ENCODE measurements at places on chromosomes 3 and 15.

DNA sequence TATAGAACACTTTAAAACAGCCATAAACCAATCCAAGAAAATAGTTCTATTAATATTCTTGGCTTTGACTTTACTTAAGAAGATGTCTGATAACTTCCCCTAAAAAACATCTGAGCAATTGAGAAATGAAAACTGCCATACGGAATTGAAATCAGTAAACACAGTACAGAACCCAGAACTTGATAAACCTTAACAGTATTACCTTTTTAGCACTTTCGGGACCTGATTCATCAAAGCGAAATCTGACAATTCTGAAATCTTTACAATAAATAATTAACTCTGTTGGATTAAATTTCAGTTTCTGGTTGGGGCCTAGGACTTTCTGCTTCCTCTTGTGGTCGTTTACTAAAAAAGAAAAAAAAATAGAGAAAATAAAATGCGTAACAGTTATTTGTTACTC lies 17.3 kb downstream of the MTMR10 start:
- DNase-seq = no peak

- no peak for DNase-seq
Measured at GRCh38 chr3:169604118-169604517, 59.4 kb downstream of the MECOM start.

DNA sequence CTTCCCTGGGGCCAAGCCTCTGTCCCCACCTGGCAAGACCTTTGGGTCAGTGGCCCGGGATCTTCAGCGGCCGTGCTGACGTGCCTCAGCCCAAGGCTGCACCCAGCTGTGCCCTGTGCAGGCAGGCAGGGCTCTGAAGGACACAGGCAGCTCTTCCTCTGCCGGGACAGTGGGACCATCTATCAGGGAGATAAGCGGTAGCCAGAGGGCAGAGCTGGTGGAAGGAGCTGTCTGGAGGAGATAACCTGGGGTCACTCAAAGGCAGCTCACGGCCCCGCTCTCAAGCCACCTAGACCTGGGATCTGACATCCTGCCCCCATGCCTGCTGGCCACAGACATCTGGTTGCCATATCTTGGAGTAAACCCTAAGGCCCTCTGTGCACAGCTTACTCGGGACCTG lies 27.3 kb downstream of the DUSP7 start:
- no peak for DNase-seq

- peak; percentile 52 for DNase-seq
Measured at GRCh38 chr3:188049606-188050530, 104.1 kb upstream of the LPP start.

GRCh38 chr3:193865896-193866480 lies 270.0 kb upstream of the HES1 start:
- no peak for DNase-seq

DNA sequence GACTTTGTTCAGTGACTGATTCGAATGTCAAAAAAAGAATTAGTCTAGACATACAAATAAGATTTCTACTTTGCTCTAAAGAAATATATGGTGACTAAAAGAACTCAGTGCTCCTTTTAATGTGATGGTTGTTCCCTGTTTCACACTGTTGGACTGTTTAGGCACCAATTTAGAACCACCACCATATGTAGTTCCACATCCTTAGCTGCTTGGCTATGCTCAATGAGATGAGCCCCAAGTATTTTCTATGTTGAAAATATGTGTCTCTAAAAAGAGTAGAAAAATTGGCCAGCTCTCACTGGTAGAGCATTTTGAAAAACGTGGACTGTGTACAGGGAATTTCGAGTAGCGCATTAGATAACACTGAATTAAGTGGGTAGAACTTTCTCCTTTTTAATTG lies 167.3 kb downstream of the GOLIM4 start:
- DNase-seq = no peak

DNA sequence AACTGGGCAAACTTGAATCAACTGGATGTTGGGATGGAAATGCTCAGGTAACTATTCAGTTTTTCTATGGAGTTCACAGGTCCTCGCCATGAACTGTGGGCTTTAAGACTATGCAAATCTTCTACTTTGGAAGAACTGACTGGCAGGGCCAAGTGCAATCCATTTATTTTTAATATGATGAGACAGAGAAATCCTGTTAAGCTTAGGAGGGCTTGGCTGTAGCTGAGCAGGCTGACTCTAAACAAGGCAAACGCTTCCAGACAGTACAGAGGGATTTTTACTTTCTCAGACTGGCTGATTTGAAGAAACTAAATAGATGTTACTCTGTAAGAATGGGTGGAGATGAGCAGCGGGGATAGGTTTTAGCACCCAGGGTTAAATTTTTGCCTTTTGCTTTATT lies 194.2 kb upstream of the ICE2 start:
- no peak for DNase-seq

GRCh38 chr3:23501201-23501802 lies 298.2 kb downstream of the UBE2E2 start:
- DNase-seq = no peak

GRCh38 chr3:108305484-108306172 lies 9.3 kb downstream of the HHLA2 start:
- peak; percentile 17 for DNase-seq

DNA sequence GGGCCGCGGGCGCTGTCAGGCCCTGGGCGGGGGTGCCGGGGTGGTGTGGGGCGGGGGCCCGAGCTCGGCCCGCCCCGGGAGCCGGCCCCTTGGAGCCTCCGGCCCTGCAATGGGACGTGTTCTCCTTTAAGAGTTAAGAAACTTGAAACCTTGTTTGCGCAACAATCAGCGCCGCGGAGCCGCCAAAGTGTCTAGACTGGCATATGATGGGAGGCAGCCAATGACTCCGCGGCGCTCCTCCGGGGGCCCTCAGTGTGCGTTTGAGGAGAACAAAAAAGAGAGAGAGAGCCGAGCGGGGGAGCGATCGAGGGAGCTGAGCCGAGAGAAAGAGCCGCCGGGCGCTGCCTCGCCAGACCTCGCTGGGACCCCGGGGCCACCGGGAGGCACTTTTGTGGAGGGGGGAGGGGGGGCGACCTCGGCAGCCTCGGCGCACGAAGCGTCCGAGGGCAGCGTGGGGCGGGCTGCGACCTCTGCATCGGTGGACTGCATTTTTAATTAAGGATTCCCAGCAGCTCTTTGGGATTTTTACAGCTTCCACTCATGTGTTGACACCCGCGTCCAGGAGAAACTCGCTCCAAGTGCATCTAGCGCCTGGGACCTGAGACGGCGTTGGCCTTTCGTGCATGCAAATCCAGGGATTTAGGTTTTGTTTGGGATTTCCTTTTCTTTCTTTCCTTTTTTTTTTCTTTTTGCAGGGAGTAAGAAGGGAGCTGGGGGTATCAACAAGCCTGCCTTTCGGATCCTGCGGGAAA lies at the start of gene SMAD6:
Gene SMAD6, plus strand, starts transcription at position 202 of the 752 bp plus-strand sequence. CDS start 1,023 bp downstream, outside the sequence.
- peak; percentile 89 for DNase-seq

- DNase-seq = no peak
Measured at GRCh38 chr15:81608309-81608829, 234.4 kb upstream of the TMC3 start.

- DNase-seq = no peak
Measured at GRCh38 chr3:101898752-101899169, 49.4 kb downstream of the NFKBIZ start.

DNA sequence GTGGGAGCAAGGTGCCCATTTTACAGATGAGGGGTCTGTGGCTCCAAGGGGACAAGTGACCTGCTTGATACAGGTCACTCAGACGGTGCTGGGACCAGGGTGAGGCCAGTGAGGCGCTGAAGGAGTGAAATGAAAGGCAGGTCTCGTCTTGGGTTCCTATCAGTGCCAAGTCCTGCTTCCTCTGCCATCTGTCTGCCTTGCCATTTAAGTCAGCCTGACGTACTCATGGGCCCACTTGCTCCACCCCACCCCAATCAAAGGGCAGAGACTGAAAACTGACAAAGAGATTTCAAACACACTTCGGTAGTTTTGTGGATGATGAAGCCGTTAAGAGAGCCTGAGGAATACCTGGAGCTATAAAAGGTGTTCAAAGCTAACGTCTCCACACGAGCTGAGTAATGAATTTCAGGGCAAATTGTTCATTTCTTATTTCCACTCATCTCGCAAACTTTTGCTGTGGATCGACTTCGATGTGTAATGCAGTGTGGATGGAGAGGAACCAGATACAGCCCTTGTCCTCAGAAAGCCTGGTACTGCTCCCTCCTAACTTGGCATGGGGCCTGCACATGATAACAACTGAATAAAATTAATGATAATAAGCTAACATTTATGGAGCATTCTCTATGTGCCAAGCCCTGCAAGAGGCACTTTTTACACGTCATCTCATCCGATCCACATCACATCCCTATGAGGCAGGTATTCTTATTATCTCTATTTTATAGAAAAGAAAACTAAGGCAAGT lies 36.6 kb downstream of the ATP2B2 start:
- no peak for DNase-seq

GRCh38 chr3:175940881-175941280 lies 1081.7 kb downstream of the NAALADL2 start:
- DNase-seq = no peak

DNA sequence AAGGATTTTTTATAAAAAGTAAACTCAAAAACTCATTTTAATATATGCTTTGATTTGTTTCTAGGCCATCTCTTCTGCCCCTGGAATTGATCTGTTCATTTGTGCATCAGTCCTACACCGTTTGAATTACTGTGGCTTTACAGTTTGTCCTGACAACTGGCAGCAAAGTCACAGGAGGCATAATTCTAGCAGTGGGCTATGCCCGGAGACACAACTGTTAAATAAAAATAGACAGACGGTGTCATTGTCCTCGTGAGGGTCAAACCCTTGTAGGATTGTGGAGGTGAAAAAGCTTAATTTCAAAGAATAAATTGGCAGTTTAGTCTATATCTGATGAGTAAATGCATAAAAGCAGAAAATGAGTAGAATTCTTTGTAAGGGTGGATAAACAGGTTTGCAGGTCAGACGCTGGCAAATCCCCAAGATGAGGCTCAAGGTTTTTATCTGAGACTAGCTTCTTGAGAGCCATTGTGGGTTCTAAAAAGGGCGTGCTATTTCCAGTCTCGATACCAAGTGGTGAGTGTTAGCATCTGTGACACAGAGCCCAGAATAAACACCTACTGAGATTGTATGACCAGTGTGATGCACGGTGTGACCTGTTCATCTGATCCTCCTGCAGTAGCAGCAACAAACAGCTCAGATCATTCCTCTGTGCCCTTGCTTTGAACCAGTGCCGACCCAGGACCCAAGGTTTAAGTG lies 51.5 kb upstream of the SLCO3A1 start:
- DNase-seq = no peak

GRCh38 chr3:40381904-40382616 lies 4.9 kb upstream of the ENTPD3 start:
- DNase-seq = no peak

DNA sequence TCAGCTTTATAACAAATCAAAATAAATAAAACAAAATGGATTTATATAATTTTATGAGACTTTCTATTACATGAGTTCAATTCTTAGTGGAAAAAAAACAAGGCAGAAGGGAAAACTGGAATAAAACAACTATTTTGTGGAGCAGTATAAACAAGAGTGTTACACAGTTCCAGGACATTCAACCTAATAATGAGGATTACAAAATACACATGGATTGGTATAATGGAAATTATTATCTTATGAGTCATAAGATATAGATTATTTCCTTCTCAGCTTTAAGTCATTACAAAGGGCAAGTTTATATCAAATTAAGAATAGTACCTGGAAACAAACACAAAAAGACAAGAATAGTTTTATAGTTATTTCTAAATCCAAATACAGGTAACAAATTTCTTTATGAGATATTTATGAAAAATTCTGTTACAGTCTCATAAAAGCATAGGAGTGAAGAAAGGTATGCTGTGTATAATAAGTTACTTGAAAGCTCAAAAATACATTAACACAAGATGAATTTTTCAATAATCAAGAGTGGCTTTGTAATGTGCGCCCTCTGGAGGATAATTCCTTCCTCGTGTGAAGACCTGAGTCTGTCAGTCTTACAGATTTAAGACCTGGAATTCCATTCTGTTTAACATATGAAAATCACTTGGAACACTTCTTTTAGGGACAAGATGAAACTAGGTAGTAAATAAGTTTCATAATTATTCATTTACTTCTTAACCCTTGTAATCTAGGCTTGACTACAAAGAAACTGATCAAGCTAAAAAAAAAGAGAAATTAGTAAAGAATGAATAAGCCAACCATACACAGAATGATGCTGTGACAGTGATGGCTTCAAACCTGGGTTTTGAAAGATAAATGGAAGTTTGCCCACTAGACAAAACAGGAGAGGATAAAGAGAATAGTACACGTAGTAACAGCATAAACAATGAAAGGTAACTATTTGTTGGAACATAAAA lies 9.5 kb downstream of the COPS2 start:
- DNase-seq = peak; percentile 52

DNA sequence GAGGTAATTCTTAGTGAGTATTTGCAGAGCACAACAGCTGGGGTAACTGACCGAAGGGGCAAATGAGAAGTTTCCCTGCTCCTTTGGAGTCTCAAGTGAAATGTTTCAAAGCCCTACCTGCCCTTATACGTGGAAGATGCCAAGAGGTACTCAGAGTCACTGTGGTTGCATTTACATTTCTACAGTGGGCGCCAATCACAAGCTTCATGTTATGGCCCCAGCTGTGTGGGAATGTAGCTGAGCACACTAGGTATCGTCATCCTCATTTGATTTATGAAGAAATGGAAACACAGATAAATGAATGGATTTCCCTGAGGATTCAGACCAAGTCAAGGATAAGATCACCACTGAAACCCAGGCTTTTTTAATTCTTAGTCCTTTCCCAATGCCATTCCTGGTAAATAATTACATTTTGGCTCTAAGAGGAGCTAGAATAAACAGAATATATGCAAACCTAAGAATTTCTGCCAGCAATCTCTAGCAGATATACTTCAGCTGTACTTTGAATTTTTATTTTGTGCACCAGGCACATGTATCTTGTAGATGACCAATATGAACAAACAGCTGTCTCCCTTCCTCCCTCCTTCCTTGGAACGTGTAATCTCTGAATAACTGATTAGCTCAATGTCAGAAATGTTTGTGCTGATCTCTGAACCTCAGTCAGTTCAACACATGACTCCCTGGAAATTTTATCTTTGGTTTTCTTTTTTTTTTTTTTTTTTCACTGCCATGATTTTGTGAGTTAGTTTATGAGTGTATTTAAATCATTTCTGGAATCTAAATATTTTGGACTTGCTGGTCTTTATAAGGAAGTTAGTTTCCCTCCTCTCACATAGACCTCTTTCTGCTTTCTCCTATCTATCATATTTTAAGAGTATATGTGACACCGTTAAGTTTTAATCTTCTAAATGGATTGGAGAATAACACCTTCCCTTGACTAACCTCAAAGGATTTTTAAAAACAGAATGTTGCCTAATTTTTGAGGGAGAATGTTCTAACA lies 69.2 kb downstream of the MAP2K5 start:
- DNase-seq = no peak

GRCh38 chr15:56794553-56795329 lies 61.4 kb upstream of the ZNF280D start:
- no peak for DNase-seq

- no peak for DNase-seq
Measured at GRCh38 chr3:11464356-11464755, 179.4 kb downstream of the VGLL4 start.
